ENCODE measurements at places on chromosomes 2 and 18.

DNA sequence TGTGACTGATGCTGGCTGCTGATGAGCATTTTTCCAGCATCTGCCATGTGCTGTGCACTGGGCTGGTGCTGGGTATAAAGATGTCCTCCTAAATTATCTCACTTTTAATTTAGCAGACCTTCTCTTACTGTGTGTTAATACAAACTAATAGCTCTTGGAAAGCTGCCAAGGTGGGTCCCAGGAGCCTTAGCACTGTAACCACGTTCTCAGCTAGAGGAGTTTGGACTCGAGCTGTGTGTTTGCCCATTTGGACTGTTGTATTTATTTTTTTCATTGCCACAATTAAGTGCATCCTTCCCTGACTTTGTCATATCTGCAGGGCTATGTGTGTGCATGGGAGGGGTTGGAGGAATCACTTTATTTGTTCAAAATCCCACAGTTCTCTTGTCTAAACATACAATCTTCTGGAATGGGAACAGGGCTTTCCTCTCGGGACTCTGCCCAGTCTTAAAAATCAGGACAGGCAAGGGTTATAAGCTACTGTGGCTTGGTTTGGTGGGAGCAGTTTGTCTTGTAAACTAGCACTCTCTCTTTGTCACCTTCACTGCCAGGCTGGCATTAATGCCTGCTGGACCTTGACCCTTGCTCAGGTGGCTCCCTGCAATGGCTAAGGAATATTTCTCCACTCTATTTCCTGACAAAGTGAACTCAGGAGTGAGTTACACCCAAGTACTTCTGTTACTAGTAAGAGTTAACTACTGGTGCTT lies 129.7 kb upstream of the MGAT5 start:
- DNase-seq, result peak; percentile 90

GRCh38 chr2:18903750-18904149 lies 314.4 kb upstream of the NT5C1B start:
- DNase-seq, result no peak

DNA sequence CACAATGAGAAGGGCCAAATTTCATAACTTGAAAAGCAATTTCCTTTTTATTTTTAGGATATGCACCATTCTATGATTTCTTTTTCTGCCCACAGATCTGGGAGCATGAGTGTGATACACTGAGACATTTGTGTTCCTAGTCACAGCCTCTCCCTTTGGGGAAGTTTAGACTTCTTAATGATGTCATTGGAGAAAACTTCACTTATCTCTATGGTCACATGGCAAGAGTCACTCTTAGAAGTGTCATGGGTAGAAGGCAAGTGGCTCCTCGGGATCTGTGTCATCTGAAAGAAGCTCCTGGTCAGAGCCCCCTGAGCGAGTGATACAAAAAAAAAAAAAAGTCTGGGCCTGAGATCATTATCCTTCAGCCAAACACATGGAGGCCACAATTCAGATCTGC lies 62.5 kb upstream of the LGALSL start:
- DNase-seq, result no peak

- no peak for DNase-seq
Measured at GRCh38 chr18:70359071-70359470, 70.2 kb downstream of the SOCS6 start.

DNA sequence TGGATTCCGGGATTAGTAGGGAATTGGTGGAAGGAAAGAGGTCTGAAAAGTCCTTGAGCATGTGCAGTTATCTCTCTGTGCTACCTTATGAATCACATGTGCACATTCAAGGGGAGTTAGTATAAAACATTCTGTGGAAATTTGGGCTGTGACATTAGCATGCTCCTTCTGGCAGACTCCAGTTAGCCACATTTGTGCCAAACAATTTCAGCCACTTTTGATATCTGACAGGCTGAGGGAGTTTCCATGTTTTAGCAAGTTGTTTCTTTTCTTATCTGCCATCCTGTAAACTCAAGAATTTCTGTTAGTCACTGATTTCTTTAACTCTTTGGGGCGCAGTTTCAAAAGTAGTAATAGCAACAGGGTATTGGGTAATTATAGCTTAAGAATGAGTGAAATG lies 28.3 kb upstream of the GYPC start:
- no peak for DNase-seq

DNA sequence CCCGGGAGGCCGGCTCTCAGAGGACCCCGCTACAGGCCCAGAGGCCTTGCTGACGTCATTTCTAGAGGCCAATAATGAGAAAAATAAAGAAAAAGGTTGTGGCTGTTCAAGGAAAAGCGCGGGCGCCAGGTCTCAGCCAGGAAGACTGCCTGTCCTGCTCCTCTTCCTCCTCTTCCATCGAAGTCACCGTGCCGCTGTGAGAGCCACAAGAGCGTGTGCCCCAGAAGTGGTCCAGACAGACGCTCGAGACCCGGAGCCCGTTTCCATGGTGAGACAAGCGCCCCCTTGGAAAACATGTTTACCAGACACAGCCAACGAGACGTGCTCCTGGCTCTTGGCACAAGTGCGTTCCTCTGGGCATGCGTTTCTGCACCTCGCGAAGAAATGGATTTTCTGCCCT lies 210.5 kb downstream of the HDAC4 start:
- no peak for DNase-seq

- no peak for DNase-seq
Measured at GRCh38 chr2:36246320-36246990, 109.1 kb upstream of the CRIM1 start.

GRCh38 chr2:143873886-143874285 lies 646.0 kb downstream of the ZEB2 start:
- DNase-seq, result no peak

- DNase-seq, result no peak
Measured at GRCh38 chr2:201633661-201634249, 9.5 kb downstream of the TMEM237 start.

All from NCI-H1105 treated with DMSO at 0.1 percent for 48 hours (cell line).